NCI-H2081 treated with DMSO at 0.1 percent for 48 hours (cell line): ENCODE measurements at places on chromosomes 3 and 15.

DNA sequence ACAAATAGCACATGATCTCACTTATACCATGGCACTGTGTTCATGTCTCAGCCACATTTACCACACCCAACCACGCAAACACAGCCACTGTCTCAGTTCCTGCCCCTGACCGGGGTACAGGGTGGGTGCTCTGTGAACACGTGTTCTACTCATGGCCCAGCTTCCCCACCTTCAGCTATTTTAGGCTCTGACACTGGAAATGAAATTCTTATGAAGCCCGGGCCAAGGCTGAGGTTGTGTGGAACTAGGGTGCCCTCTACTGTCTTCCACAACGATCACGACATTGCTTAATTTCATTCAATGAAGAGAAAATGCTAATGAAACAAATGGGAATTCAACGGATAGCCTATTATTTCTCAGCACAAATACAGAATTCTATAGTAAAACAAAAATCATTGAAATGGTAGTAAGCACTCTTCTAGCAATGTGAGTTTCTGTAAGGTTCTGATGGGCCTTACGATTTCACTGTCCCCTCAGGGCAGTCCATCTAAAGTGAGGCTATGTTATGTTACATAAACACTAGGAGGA is 2.1 kb upstream of the GABRA5 start:
- peak; percentile 65 for DNase-seq

DNA sequence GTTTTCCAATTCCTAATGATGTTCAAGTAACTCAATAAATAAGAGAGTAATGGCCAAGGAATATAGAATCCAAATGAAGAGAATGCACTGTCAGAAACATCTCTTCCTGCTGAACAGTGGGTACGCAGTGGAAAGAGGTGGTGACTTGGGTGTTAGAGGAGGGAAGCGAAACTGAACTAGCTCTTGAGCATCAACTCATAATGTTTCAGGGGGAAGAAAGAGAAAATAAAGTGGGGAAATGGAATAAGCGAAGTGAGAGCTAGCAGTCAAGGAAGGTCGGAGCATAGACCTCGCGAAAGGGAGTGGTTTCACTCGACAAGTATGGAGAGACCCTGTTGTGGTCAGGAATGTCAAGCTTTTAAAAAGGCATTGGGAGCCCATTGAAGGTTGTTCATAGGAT is 309.5 kb downstream of the GAP43 start:
- DNase-seq = no peak

GRCh38 chr3:143255739-143256138 is 136.2 kb downstream of the CHST2 start:
- no peak for DNase-seq

DNA sequence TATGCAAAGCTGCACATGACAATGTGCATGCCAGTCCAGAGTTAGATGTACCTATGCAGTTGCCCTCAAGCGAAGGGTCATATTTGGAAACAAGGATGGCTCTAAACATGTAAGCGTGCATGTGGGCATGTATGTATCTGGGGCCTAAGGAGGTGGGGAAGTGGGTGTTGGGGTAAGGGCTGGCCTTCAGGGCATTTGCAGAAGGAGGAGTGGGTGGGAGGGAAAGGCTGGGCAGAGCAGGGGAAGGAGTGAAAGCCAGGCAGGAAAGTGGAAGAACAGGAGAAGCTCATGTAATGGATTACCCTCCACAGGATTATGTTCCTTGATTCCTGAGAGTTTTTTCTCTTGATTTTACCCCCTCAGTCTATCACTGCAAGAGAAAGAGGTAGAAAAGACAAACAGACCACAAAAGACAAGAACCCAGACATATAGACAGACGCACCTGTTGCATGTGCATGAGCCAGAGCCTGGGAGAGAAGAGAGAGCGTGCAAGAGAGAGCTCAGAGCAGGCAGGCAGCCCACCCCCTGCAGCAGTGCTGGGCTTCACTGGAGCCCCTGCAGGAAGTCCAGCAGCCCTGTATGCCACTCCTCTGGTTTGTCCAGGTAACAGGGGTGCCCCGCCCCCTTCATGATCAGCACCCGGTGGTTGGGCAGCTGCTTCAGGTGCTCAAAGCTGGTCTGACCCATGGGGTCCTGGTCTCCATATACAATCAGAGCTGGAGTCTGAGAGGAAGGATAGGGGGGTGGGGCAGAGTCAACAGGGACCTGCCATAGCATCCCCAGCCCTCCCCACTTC is 1.8 kb upstream of the PCBP4 start:
- DNase-seq = no peak

GRCh38 chr3:136330900-136331299 is 80.8 kb downstream of the PCCB start:
- DNase-seq = no peak

DNA sequence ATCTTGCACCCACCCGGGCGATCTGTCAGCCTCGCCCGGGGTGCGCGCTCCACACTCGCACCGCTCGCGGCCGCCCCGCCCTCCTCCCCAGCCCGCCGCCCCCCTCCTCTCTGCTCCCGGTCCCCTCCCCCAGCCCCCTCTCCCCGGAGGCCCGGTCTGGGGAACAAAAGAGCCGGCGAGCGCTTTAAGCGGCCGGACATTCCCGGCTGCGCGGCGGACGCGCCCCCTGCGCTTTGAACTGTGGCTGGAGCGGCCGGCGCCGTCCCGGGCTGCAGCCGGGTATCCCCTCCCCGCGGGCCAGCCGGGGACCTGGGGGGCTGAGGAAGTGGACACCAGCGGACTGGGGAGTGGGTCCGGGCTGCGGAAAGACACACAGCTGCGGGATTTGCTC is at the start of gene IGDCC3:
IGDCC3 (minus strand) TSS at position 27 of the 391 bp plus-strand sequence. CDS start 214 bp downstream, outside the sequence.
- no peak for DNase-seq

DNA sequence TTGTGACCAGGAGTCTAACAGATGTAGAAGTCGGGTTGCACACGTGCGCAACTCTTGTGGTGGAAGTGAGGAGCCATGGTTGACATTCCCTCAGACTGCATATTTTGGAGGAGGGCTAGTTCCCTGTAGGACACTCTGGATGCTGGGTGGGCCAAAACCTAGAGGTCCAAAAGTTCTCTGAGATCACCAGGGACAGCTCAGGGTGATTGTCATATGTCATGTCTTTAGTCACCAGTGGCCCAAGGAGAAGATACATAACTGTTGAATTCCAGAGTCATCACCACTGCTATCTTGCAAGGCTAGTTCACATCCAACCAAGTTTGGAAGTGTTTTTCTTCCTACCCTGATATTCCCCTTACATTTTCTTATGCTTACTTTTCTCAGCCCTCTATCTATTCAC is 95.2 kb upstream of the C3orf80 start:
- DNase-seq = no peak

DNA sequence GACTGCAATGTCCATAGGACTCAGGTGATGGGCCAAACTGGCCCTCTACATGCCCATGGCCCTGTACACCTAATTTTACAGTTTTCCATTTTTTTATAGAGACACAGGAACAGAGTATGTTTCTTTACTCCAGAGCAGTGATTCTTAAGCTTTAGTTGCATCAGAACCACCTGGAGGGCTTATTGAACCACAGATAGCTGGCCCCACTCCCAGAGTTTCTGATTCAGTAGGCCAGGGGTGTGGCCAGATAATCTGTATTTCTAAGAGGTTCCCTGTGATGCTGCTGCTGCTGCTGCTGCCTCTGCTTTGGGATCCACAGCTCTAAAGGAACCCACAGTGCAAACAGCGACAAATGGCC is 5.1 kb downstream of the RBP1 start:
- peak; percentile 92 for DNase-seq

- DNase-seq = no peak
Measured at GRCh38 chr3:41848753-41849574, 112.9 kb downstream of the ULK4 start.

- DNase-seq = no peak
Measured at GRCh38 chr3:71317749-71318457, 265.6 kb downstream of the FOXP1 start.

DNA sequence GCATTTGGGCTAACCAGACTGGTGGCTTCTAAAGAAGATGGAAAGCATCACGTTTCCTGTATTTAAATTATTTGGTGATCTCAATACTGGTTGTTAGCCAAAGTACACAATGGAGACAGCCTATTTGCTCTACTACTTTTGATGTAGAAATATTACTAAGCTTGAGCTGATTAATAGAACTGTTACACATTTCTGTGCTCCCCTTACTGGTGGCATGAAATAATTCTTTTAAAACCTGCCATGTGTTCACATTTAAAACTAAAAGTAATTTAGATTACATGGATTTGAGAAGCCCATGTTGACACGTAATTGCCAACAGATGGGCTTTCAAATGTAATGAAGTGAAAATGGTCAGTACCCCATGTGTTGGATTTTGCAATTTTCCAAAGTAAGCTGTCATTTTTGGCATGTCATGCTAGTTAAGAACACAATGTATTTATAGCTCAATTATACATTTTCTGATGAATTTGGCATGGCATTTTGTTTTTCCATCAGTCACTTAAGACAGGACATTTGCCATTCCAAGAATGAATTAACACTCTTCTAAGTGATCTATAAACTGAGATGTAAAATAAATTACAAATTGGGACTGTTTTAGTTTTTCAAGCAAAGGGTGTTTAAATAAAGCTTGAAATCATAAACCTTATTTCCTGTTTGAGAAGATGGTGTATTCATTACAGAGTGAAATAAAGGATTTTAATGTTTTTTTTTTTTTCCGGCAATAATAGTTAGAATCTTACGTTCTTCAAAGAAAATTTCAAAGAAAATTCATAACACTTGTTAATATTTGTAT is 10.8 kb upstream of the RARRES1 start:
- no peak for DNase-seq

GRCh38 chr3:73718326-73719110 is 93.8 kb upstream of the PDZRN3 start:
- no peak for DNase-seq

DNA sequence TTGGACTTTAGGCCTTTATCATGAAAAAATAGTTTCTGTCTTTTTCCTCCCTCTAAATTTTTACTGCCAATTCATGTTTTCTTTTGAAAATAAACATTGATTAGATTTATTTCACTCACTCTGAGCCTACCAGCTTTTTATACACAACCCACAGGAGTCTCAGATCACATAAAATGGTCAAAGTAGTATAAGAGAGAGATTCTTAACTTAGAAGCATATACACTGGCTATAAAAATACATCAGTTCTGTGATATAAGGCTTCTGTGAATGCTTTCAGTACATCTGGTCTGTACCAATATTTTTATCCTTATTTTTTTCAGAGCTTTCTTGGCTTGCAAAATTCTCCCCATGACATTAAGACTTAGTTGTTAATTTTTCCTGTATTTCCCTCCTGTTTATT is 117.0 kb upstream of the PTX3 start:
- DNase-seq = no peak

DNA sequence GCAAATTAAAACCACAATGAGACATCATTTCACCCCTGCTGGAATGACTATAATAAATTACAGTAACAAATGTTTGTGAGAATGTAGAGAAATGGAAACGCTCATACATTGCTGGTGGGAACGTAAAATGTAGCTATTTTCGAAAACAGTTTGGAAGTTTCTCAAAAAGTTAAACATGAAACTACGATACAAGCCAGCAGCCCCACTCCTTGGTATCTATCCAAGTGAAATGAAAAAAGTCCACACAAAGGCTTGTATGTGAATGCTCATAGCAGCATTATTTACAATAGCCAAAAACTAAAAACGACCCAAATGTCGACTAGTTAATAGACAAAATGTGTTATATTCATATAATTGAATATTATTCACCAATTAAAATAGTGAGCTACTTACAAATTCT is 22.9 kb upstream of the CFAP20DC start:
- no peak for DNase-seq

GRCh38 chr15:32649342-32649741 is 7.8 kb downstream of the SCG5 start:
- DNase-seq = no peak

DNA sequence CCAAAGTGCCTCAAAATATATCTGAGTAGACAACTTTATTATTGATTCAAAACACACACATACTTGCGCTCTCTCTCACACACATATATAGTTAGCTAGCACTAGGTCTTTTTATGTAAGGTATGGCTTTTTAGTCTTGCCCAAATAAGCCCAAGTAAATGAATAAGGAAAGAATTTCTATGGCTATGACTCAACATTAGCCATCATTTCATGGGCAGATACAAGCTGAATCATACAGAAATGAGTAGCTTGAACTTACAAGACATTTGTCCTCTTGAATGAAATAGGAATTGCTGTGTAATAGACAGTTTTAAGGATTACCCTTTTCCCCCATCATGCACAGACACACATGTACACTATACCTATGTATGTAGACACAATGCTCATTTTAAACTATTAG is 4.9 kb downstream of the CADPS start:
- no peak for DNase-seq

GRCh38 chr15:64151727-64152506 is at the start of gene SNX22:
TSS of gene SNX22 (plus strand) at chr15:64151731. CDS start at chr15:64151776, 45 bp downstream.
- DNase-seq = no peak

GRCh38 chr3:171867981-171868380 is 24.8 kb downstream of the TMEM212 start:
- DNase-seq = no peak

GRCh38 chr15:68536331-68537095 is 42.3 kb upstream of the CORO2B start:
- DNase-seq = no peak

- no peak for DNase-seq
Measured at GRCh38 chr3:146503461-146504202, 34.3 kb upstream of the PLSCR2 start.

- DNase-seq = no peak
Measured at GRCh38 chr3:166029507-166029906, 192.3 kb upstream of the BCHE start.

- no peak for DNase-seq
Measured at GRCh38 chr15:43277901-43278300, 11.2 kb upstream of the TGM5 start.

GRCh38 chr3:42827023-42827422 is 17.8 kb downstream of the ACKR2 start:
- DNase-seq = no peak

DNA sequence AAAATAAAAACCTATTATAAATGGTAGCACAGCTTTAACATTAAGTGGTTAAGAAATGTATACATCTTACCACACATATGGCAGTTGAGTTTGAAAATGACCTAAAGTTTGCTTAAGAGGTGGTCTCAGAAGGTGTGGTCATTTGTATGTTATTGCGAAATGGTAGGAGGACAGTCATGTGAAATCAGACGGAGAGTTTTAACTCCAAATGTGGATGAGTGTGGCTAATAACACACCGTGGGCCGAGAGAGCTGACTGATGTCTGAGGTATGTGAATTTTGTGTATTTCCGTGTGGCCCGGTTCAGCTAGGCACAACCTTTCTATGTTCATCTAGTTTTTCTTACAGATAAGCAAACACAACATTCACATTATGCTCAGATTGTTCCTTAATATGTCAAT is 71.9 kb downstream of the ARNT2 start:
- no peak for DNase-seq

DNA sequence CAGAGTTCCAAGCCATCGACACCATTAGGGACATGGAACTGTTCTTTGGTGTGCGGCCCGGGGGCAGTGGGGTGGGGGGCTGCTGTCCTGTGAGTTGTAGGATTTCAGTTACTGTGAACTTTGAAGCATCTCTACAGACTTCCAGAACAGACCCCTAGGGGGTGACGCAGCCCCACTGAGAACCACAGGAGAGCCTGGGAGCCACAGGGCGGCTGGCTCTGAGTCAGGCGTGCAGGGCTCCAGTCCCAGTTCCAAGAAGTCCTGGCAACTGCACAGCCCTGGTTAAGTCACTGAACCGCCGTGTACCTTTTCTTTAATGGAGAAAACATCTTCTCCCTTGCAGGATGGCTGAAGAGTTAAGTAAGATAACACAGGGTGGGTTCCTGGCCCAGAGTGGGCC is 23.5 kb upstream of the LRTM1 start:
- DNase-seq = no peak
